ENCODE measurements at places on chromosomes 3 and 15.

GRCh38 chr15:66946578-66947164 is 118.7 kb upstream of the SMAD3 start:
- peak; percentile 20 for DNase-seq

DNA sequence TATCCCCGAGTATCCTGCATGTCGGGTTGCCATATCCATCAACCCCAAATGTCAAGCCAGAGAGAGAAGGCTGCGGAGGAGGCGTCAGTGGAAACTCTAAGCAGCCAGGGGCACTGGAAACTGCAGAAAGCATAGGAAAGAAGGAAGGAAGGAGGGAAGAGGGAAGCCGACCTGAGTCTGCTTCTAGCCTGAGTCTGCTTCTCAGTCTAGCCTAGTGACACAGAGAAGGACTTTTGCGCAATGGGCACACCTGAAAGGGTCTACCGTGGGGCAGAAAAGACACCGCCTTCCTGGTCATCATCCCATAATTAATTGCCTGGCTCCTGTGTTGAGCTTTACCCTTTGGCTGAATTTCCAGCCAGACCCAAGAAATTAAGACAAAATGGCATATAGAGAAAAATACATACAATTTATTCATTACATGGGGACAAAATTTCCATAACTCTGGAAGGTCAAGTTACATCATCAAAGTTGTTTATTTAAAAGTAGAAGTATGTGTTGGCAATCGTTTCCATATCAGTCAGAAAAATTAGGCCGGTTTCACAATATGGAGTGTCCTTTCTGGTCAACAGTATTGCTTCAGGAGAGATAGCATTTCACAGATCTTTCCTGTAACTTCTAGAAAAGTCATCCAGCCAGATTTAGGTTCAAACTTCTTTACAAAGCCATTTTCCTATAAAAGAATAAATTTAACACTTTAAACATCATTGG is 10.3 kb downstream of the BCL2A1 start:
- no peak for DNase-seq

DNA sequence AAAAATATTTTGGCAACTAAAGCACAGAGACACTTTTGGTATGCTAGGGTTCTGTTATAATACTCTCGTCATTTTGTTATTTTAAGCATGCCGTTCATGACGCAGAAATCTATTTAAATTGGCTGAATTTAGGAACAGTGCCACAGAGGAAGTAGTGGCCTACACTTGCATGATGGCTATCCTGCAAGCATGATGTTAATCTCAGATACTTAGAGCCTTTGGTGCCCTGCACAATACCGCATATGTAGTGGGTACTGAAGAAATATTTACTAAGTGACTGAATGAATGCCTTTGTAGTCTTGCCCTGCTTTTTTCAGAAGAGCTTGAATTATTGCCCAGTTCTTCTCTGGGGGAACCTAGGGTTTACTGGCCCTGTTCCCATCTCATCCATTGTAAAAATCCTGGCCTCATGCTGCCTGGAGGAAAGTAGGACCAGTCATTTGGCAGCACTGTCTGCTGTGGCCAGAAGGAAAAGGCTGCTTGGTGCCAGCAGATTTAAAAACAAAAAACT is 79.0 kb downstream of the SERPINI1 start:
- DNase-seq: no peak

DNA sequence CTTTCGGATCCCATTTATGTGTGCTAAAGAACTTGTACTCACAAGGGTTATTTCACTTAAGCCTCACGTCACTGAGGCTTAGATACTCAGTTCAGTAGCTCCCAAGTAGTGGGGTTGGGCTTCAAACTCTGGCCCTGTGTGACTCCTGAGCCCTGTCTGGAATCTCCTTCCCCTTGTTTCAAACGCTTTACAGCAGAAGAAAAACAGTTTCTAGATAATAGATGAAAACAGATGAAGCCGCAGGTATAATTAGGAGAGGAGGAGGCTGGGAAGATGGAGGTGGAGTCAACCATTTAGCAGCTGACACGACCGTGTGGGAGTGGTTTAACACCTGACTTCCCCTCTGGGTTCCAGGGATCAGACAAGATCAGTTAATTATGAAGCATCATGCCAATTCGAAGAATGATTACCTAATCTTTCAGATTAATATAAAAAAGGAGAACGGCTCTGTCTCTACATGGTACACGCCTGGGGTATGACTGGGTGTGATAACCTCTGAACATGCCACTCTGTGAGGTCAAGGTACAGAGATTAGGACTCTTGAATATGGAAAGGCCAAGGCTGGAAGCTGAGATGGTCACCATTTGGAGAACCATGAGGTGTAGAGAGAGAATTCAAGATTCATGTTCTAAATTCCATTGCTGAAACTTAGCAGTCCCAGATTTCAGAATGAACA is 31.1 kb downstream of the TPM1 start:
- DNase-seq: no peak

- no peak for DNase-seq
Observed at GRCh38 chr15:68441045-68441743, 9.2 kb upstream of the ITGA11 start.

DNA sequence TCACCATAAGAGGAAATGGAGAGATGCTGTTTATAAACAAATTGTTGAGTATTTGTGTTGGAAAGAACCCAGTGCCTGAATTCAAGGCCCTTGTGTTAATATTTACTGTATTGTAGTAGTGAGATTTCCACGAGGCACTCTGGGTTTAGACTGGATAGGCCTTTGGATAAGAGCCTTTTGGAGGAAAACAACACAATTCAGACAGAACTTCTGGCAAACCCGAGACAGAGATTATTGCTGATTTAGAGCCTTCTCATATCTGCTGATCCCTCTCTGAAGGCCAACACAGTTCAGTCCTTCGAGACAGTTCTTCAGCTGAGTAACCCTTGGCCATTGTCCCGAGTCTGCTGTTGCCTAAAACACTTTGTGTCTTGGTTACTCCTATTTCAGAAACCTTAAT is 55.7 kb downstream of the LMCD1 start:
- DNase-seq: no peak

DNA sequence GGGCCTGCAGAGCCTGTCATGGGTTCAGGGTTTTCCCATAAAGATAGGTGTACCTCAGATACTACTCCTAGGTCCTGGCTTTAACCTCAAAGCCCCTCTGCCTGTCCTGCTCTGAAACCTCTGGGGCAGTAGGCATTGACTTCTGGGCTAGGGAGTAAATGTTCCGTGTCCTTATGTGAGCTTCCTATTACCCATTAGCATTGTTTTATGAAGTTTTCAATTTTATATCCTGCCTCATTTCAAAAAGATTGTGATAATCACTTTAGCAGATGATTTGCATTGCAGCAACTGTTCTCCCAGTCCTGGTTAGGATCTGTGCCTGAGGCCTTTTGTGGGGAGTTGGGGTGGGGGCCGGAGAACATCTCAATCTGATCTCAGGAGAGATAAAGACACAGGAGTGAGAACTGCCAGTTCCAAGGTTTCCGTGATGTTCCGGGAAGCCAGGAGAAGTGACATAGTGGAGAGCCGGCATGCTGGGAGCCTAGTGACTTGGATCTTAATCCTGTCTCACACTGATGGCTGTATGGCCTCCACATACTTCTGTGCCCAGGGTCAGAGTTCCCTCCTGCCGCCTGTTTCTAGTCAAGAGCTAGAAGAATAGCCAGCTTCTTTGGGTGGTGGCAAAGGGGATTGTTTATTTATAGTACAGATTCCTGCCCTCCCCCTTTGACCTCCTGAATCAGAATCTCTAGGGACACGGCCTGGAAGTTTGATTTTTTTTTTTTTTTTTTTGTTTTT is 10.6 kb downstream of the TPM1 start:
- no peak for DNase-seq

- no peak for DNase-seq
Observed at GRCh38 chr3:52345521-52346109, 29.5 kb downstream of the DNAH1 start.

GRCh38 chr15:91922646-91923547 is 69.4 kb downstream of the SLCO3A1 start:
- DNase-seq: no peak

GRCh38 chr15:80944818-80945217 is 44.8 kb downstream of the MESD start:
- DNase-seq: no peak

GRCh38 chr3:168096210-168096652 is 507 bp upstream of the GOLIM4 start:
- no peak for DNase-seq

GRCh38 chr15:44084770-44085169 is 110.3 kb downstream of the FRMD5 start:
- no peak for DNase-seq

DNA sequence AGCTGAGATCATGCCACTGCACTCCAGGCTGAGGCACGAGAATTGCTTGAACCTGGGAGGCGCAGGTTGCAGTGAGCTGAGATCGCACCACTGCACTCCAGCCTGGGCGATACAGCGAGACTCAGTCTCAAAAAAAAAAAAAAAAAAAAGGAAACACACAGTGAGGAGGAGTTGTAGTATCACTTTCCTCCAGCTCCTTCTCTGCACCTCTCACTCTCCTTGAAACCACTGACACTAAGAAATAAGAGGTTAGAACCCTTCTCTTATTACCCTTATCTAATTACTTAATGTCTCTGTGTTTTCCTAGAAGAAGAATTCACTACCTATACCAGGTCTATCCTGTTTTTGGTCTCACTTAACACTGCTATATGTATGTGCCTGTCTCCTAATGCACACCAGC is 31.7 kb downstream of the RAB27A start:
- no peak for DNase-seq

DNA sequence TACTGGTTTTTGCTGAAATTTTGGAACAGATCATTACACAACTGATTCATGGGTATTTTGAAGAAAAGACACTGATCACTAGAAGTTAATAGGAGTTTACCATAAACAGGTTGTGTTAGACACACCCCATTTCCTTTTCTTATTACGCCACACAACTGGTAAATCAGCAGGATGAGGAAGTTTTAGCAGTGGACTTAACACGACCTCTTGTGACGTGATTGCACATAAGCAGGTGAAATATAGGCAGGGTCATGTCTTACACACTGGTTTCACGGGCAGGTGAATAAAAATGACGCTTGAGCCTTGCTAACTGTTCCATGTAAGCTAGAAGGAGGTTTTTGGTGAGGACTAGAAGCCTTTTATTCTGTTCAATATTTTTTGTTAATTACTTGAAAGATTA is 27.1 kb upstream of the TPRG1 start:
- peak; percentile 89 for DNase-seq

GRCh38 chr3:66150977-66151376 is 69.8 kb upstream of the SLC25A26 start:
- DNase-seq: no peak

DNA sequence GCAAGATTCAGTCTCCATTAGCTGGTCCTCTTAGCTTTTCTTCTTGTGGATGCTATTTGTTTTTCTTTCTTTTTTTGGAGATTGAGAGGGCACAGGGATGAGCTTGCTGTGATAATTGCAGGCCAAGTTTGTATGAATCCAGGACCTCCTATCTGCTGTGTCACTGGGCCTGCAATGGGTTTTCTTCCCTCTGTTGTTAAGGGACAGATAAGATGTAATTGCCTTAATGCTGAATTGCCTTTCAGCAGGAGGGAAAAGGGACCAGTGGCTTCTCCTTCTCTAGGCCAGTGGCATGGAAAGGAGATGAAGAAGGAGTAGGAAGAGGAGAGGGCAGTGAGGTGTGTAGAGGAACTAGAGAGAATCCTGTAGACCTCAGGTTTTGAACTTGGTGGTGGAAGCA is 29.9 kb downstream of the PTPRG start:
- no peak for DNase-seq

DNA sequence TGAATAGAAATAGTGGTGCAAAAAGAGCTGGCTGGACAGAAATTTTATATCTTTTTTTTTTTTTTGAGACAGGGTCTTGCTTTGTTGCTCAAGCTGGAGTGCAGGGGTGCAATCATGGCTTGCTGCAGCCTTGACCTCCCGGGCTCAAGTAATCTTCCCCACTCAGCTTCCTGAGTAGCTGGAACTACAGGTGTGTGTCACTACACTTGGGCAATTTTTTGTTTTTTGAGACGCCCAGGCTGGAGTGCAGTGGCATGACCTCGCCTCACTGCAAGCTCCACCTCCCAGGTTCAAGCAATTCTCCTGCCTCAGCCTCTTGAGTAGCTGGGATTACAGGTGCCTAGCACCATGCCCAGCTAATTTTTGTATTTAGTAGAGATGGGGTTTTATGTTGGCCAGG is 22.4 kb downstream of the CHRNA3 start:
- DNase-seq: no peak

DNA sequence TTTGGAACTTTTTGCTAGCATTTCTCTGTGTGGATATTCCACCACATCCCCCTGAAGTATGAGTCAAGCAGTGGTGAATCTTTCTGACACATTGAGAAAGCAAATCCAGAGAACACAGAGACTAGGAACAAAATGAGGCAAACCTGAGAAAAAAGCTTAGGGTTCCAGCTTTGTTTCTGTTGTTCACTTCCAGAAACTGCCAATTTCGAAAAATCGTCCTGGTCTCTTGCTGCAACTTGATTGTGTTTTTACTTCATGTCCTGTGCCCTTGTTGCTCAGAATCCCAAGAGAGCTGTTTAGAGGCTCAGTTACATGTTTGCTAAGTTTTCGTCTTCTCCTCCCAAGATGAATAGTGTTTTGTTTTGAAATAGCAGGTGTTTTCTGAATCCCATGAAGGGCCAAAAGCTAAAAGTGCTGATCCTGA is 13.7 kb downstream of the MAP2K1 start:
- no peak for DNase-seq

- DNase-seq: no peak
Observed at GRCh38 chr3:161284989-161285388, 63.9 kb downstream of the NMD3 start.

DNA sequence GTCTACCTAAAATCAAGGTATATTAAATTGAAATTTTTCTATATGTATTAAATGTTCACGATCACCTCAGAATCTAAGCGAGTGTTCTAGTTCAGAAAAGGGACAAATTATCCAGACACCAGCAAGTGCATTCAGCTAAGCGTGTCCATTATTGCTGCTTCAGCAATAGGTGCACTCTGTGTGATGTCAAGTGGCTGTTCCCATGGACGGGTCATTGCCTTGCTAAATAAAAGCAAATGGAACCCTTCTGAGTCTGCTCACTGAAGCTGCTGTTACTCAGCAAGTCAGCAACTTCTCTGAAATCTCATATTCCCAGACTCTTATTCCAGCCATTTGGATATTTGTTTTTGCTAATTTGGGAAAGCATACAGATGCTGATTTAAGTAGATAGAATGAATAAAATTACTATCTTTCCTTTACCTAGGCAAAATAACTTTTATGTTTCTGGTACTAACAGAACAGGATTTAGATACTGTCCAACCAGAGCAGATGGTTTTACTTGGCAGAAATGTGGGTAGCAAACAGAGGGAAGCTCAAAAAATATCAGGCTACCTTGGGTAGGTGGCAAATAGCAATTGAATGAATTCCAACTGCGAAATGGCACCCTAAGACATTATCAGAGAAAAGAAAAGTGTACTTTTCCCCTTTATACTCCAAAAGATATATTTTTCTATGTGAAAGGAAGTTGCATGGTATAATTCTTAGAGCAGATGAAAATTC is 407.0 kb downstream of the GAP43 start:
- DNase-seq: no peak

GRCh38 chr15:66943456-66944095 is 121.8 kb upstream of the SMAD3 start:
- peak; percentile 81 for DNase-seq

GRCh38 chr3:106728315-106729098 is 648.7 kb upstream of the CCDC54 start:
- DNase-seq: no peak

- no peak for DNase-seq
Observed at GRCh38 chr3:133881939-133882825, 13.5 kb downstream of the RAB6B start.
